ENCODE measurements at places on chromosomes 1 and 21. TPM values are rescaled to one million over a fixed set of nuclear protein-coding genes. Genes with fewer than 3 reads are reported as not detected.
A peak's percentile ranks its signal among the peaks of the same experiment; 100 is the strongest.

- DNase-seq: no peak
These were observed 509.6 kb upstream of the CXADR start for GRCh38 chr21:17003258-17003615.

Gene RGS13
- total RNA-seq: not detected

DNA sequence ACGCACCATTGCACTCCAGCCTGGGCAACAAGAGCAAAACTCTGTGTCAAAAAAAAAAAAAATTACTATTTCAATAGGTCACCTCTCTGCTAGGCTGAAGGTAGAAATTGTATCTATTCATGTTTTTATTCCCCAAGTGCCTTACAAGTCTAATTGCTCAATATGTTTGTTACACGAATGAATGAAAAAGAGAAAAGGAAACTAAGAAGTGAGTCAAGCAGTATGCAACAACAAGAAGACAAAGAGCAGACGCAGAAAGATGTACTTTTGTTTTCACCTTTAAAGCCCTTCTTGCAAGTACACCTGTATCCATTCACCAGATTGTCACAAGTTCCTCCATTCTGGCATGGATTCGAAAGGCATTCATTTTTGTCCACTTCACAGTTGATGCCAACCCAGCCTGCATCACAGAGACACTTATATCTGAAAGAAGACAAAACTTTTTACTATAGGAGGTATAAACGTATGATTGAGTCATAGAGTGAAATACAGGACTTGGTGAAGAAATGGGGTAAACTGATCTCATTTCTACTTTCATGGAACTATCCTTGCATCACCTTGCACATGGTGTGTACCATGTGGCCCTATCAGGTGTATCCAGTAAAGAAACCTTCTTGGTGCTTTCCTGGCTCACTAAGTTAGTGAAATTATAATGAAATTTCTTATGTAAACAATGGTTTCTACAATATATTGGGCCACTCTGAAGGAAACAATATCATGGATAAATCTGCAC, 57.1 kb upstream of the ADAM30 start:
- no peak for DNase-seq

GRCh38 chr1:193190096-193190744, 3.8 kb upstream of the B3GALT2 start:
- DNase-seq: no peak

DNA sequence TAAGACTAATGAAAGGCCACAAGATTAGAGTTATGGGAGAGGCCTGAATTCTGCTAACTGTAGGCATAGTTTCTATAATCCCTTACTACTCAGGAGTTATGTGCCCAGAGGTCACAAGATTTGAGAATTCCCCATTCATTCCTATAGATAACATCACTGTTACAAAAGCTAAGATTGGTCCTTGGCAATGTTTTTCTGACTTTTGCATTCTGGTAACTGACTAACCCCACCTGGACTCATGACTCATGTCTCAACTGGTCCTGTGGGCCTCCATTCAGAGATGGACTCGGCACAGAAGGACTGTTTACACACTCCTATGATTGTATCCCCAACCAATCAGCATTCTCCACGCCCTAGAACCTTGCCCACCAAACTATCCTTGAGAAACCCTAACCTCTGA, 249.0 kb upstream of the ZP4 start:
- no peak for DNase-seq

GRCh38 chr1:240027059-240027462, 64.6 kb upstream of the FMN2 start:
- no peak for DNase-seq

Gene KRTAP13-2
- total RNA-seq: not detected

DNA sequence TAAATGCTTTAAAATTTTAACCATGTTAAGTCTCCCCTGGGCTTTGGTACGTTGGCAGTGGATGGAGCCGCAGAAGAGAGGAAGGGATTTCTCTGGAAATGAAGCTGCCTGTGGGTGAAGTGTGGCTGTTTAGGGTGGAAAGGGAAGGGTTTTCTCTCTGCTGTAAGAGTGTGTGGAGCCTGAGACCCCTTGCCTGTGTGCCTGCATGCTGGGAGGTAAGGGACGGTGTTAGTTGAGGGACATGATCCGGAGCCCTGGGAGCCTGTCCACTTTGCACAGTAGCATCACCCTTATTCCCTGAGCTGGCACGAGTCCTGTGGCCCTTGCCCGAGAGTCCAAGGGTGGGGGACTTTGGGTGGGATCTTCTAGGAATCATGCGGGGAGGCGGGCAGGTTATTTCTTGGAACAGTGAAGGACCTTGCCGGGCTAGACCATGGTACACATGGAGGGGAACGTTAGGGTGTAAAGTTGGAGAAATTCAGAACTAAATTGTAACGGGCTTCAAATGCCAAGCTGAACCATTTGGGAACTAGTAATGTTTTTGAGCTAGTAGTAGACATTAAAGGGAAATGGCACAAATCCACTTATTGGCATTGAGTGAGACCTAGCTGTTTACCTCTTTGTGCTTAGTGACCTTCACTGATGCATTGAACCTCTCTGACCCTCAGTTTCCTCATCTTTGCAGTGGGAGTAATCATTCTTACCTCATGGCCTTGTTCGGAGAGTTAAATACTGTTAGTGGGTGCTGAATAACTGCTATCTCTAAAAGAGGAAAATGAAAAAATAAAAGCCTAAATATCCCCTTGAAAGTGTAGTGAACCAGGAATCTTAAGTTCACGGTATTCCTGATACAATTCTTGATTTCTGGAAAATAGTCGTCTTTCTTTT, 3.5 kb downstream of the GALNT2 start:
- no peak for DNase-seq

- DNase-seq: peak; percentile 87
These were observed at the start of gene S100A16 for GRCh38 chr1:153612755-153613331. Gene S100A16, minus strand, starts transcription at chr1:153613137. Its CDS starts 4,986 bp downstream, at chr1:153608151.

Gene C21orf58
- 1.2 TPM for total RNA-seq

- DNase-seq: peak; percentile 80
These were observed at the start of the genes PLA2G2C and UBXN10 for GRCh38 chr1:20185834-20186782. Gene PLA2G2C, minus strand, starts transcription at chr1:20186518. Its CDS starts 9,155 bp downstream, at chr1:20177363. Gene UBXN10, plus strand, starts transcription at chr1:20186096. Its CDS starts 4,466 bp downstream, at chr1:20190562.

Gene NBPF6
- not detected for total RNA-seq

- no peak for DNase-seq
These were observed 888.2 kb upstream of the CXADR start for GRCh38 chr21:16624479-16625118.

Gene CLEC20A
- not detected for total RNA-seq

GRCh38 chr21:46437096-46437498, 21.6 kb upstream of the DIP2A start:
- peak; percentile 17 for DNase-seq

Gene KRTAP20-1
- not detected for total RNA-seq

Gene MAN1C1
- 17.9 TPM for total RNA-seq

GRCh38 chr1:40014253-40014706, 26.2 kb upstream of the CAP1 start:
- DNase-seq: no peak

DNA sequence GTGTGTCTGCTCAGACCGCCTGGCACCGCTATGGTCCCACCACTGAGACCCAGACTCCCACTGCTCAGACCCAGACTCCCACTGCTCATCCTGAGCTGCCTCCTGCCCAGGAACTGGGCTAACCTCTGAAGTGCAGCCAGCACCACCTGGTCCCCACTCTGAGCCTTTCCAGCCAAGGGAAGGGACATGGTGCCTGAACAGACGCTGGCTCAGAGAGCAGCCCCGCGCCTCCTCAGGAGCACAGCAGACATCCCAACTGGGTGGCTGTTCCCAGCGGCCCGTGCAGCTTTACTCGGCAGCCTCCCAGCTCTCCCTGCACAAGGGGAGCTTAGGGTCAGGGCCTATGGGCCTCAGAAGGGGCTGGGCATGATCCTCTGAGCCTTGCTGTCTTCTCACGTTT, 27.8 kb upstream of the CNTN2 start:
- DNase-seq: no peak

GRCh38 chr1:99606306-99606705, 39.6 kb upstream of the PALMD start:
- DNase-seq: no peak

DNA sequence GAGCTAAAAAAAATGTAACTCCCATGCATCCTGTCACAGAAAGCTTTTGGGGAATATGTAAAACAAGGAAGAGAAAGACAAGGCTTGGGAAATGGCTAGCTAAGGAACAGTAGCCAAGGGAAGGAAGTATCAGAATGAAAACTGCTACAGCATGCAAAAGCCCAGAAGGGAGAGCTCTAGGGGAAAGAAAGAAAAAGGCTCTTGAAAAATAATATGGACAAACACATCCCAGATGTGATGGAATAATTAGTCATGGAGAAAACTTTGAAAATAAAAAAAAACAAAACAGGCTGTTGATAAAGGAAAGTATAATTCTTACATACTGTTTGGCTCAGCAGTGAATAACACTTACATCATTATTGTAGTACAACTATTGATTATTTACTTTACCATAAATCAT, 47.9 kb upstream of the VCAM1 start:
- DNase-seq: no peak
